ENCODE measurements at places on chromosomes 2 and 18.

- no peak for DNase-seq
Observed at GRCh38 chr2:158013891-158014290, 87.8 kb upstream of the UPP2 start.

DNA sequence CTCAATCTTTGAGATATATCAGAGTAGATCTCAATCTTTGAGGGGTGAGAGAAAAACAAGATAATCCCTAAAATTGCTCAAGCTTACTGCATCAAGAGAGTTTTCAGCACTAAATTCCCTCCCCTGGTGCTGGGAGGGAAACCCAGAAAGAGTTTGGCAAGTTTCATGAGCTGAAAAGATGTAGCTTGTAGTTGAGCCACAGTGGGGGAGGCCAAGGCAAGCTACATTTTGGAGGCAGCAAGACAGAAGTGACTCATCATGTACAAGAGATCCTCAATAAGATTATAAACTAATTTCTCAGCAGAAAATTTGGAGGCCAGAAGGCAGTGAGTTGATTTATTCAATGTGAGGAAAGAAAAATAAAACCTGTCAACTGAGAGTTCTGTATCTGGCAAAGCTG, 308.2 kb downstream of the PIEZO2 start:
- DNase-seq: no peak

DNA sequence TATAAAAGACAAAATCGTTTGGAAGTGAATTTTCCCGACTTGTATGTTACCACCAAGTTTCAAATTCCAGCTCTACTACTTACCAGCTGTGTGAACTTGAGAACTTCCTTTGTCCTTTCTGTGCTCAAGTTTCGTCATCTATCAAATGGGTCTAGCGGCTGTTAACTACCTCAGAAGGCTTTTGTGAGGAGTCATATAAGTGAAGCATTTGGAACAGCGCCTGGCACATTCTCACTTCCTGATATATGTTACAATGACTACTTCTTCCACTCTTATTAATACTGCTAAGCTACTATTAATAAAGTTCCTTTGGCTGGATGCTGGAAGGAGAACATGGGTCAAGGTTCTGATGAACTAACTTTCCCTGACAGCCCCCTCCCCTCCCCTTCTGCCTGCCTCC, 104.5 kb downstream of the MEIS1 start:
- no peak for DNase-seq

DNA sequence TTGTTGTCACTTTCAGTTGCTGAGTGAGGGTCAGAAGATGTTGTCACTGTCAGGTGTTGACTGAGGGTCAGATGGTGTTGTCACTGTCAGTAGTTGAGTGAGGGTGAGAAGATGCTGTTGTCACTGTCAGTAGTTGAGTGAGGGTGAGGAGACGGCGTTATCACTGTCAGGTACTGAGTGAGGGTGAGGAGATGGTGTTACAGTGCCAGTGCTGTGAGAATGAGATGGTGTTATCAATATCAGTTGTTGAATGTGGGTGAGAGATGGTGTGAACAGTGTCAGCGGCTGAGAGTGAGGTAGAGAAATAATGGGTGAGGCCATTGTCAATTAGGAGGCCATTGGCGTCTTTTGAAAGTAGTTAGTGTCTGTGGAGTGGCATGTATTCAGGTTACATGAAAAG, 1.6 kb upstream of the ATP9B start:
- no peak for DNase-seq

DNA sequence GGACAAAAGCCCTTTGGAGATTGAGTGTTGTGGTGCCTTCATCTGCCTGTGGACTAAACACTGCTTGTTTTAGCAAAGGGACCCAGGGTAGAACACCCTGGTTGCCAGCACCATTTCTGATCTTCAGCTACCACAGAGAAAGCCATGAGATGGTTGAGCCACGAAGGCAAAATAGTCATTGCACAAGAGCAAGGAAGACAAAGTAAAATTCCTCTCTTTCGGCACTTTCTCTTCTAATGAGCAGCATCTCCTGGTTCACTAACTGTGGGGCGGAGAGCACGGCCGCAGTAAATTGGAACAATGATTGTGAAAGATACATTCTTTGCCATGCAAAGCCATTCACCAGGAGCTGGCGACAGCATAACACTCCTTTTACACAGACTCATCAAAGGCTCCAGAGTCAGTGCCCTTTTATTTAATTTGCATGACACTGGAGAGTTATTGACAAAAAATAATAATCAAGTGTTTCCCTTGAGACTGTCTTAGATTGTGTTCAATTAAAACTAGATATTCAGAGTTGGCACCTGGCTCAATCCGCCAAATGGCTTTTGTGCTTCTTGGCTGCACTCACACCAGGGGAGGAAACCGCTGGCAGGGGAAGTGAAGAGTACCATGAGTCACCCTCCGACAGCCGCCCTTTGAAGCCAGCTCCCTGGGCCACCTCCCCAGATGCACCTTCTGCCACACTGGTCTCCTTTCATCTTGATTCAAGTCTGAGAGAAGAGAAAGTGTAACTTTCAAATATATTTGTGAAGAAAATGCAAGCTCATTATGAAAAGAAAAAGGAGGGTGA, 100.5 kb upstream of the MEIS1 start:
- no peak for DNase-seq

DNA sequence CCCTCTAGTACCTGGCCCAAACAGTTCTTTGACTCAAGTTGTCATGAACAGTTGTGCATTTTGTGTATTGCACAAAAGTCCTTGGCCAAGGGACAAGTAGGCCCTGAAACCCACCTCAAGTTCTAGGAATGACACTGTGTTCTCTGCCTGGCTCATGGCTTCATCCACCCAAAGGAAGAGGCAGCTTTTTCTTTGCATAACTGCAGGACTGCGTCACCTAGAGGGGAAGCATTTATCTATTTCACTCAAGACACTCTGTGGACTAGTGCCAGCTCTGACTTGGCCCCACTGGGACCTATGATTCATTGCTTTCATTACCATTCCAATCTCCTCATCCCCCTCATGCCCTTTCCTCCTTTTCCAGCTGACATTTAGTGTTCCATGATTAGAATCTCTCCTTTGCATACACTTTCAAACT, 119.3 kb upstream of the SIX2 start:
- no peak for DNase-seq

- no peak for DNase-seq
Observed at GRCh38 chr2:222423632-222424275, 589 bp upstream of the SGPP2 start.

Data from substantia nigra (tissue), 51 donors.